DMS 273 treated with DMSO at 0.1 percent for 48 hours (cell line): ENCODE measurements at places on chromosomes 12 and 14.

DNA sequence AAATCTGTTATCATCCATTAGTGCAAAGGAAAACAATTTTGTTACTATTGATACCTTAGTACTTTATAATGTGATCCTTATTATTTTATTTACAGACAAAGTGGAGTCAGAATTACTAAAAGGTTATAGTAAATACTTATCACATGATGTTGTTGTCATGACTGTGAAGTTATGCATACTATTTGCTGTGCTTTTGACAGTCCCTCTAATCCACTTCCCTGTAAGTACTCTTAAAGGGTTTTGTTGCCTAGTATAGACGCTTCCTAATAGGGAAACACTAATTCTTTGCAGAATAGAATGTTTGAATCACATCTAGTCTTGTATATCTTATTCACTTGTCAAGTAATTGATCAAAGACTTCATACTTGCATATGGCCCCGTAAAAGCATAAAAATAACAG, 69.4 kb downstream of the SLC38A6 start:
- DNase-seq = no peak

DNA sequence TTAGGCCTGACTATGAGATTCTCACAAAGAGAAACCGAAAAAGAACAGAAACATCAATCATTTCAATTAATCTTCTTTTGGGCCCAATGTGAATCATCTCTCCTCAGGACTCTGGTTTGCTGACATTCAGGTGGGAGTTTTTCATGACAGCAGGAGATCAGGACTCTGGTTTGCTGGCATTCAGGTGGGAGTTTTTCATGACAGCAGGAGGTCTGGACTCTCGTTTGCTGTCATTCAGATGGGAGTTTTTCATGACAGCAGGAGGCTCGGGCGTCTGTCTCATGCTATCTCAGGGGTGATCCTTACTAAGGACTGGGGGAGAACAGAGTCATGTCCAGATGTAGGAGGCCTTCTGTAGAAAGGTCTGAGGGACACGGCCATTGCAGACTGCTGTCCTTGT, 40.1 kb upstream of the PARP11 start:
- no peak for DNase-seq

DNA sequence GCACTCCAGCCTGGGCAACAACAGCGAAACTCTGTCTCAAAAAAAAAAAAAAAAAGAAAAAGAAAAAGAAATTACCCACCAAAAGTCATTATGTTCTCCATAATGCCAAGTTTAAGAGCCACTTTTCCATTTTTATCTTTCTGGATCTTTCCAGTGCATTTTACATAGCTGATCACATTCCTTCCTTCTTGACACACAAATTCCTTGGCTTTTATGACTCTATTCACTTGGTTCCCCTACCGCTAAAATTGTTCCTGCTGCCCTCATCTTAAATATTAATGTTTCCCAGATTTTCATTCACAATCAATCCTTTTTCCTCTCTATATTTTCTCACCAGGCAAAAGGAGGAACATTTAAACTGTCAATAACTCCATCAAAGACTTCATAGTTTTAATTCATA, 20.2 kb downstream of the KLHL28 start:
- no peak for DNase-seq

DNA sequence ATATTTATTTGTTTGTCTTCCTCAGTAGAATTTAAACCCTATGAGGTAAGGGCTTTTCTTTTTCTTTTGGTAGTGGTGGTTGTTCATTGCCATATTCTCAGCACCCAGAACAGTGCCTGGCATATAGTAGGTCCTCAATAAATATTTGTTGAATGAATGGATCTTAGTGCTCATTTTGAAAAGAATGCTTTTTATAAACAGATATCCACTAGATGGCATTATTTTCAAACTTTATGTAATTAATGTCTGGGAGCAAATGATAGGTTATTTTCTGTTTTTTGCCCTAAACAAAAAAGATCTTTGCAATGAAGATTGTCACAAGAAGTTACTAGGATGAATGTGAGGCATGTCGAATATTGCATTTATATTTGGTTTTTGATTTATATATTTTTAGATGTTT, 64.1 kb downstream of the RAD51B start:
- DNase-seq = no peak

- DNase-seq = no peak
These were observed 25.4 kb upstream of the YY1 start for GRCh38 chr14:100213587-100213955.
